ENCODE measurements at places on chromosomes 4 and X. TPM values are rescaled to one million over a fixed set of nuclear protein-coding genes. Genes with fewer than 3 reads are reported as not detected.

Gene NPY1R
- total RNA-seq, result 0.49 TPM

Gene TRIM61
- total RNA-seq, result 0.41 TPM

Gene SPATA18
- 3.2 TPM for total RNA-seq

Gene TCEAL7
- total RNA-seq, result 35.2 TPM

Gene STAP1
- not detected for total RNA-seq
